Stimulated activated CD8-positive, alpha-beta memory T cell treated with anti-CD3 and anti-CD28 coated beads, Interleukin-2, amount 100 ng/mL, for 1 hour (primary cell): ENCODE measurements at places on chromosomes 5 and 9.

GRCh38 chr5:17252543-17252942 lies 35.1 kb downstream of the BASP1 start:
- DNase-seq = no peak

DNA sequence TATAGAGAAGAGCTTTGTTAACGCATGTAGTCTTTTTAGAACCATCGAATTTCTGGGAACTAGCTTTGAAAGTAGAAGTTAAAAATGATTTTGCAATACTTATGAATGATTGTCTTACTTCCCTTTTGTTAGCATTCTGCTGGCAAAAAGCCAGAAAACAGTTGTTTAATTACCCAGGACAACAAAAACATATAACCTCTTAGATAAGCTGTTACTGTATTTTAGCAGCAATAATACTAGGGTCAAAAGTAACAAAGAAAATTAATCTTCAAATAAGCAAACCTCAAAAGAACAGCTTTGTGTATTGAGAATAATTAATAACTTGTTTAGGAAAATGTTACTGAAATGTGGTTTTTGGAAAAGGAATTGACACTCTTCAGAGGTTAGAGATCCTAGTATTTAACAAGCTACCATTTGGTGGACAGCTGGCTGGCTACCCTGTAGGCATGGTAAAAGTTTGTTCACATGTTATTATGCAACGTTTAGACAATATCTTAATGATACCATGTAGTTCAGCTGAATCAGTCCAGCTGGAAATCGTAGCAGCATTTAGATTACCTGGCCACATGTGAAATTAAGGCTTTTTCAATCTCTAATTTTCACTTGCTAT lies 3.8 kb downstream of the FGF10 start:
- no peak for DNase-seq

DNA sequence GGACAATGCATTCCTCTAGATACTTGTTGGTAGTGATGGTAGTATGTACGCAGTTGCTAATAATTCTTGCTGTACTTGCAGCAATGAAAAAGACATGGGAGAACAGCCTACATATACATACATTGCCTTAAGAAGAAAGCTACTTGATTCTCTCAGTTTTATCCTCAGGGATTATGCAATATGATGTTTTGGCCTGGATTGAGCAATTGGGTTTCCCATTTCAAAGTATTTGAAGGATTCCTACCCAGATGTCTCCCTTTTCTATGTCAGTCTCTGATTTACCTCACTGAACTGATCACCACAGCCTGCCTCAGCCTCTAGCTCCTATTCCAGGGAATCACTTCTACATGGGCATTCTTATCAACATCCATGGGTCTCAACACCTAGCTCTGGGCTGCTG lies 210.1 kb upstream of the CDH10 start:
- no peak for DNase-seq

DNA sequence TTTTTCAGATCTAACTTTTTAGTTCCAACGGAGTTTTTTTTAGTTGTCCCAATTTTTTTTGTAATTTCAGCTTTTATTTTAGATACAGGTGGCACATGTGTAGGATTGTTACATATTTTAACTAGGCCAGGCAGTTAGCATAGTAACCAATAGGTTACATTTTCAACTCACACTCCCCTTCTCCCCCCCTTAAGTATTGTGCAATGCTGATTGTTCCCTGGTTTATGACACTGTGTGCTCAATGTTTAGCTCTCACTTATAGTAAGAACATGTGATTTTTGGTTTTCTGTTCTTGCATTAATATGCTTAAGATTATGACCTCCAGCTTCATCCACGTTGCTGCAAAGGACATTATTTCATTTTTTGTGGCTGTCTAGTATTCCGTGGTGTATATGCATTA lies 503.2 kb downstream of the CDH9 start:
- no peak for DNase-seq

DNA sequence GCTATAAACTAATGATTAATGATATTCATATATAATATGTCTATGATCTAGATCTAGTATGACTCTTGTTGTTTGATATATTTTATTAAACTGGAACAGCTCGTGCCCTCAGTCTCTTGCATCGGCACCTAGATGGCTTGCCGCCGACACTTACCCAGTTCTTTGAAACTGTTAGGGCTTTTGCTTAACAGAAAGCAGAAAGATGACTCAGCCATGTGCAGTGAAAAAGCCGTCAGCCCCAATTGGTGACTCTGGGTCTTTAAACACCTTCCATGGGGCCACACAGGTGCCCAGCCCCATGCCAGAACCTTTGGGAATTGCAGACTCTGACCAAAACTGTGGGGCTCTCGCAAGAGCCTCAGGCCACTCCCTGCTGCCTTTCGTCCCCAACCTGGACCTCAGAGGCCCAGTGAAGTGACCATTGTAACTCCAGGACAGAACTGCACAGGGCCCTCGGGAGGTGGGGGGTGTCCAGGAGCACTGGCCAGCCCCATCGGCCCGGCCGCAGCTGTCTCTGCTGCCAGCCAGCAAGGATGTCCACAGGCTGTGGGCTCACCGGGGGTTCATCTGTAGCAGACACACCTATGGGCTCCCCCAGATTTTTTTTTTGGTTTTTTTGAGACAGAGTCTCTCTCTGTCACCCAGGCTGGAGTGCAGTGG lies 7.8 kb downstream of the LCN10 start:
- DNase-seq = no peak

DNA sequence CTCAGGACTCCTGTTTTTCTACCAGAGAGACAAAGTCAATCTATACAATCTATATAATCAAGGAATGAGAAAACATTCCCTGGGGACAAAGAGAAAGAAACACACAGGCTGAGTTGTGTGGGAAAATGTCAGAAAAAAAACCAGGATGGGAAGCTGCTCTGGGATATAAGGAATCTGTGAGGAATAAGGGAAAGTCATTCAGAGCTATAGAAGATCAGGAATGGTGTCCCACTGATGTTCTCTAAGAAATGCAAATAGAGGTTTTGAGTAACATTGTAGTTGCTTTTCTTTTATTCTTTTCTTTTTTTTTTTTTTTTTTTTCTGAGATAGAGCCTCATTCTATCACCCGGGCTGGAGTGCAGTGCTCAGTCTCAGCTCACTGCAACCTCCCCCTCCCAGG lies 605.9 kb upstream of the KLF4 start:
- no peak for DNase-seq

- no peak for DNase-seq
Measured at GRCh38 chr5:83133797-83134196, 56.5 kb downstream of the XRCC4 start.

GRCh38 chr5:102249381-102249780 lies 46.7 kb downstream of the SLCO4C1 start:
- no peak for DNase-seq

- DNase-seq = no peak
Measured at GRCh38 chr5:122200865-122201264, 71.5 kb downstream of the ZNF474 start.

DNA sequence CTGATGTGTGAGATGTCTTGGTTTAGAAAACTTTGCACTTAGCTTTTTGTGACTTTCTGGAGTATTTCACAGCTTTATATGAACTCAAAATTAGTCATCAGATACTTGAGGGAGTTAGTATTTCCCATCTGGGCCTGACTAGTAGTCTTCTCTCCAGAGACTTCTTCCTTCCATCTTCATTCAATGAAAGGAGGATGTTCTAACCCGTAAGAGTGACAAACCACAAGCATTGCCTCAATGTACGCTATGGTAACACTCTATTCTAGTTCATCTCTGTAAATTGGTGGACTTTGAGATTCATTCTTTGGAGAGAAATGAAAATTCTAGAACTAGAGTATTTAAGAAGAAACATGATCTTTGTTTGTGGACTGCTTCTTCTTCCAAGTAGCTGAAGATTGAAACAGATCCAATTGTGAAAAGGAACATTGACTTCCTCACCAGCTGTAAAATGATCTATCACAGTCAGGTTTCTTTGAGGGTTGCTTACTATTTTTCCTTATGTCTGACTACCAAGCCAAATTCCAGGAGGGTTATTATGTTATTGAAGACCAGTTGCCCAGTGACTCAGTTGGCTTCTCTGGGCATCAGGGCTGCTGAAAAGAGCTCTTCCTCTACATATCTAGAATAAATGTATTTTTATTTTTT lies 157.6 kb downstream of the SLC12A2 start:
- DNase-seq = no peak

GRCh38 chr9:125521462-125522327 lies 185.3 kb downstream of the MAPKAP1 start:
- DNase-seq = no peak

GRCh38 chr5:123545506-123545905 lies 33.5 kb downstream of the CSNK1G3 start:
- DNase-seq = no peak

GRCh38 chr9:126097679-126098078 lies 228.9 kb upstream of the MVB12B start:
- DNase-seq = no peak

DNA sequence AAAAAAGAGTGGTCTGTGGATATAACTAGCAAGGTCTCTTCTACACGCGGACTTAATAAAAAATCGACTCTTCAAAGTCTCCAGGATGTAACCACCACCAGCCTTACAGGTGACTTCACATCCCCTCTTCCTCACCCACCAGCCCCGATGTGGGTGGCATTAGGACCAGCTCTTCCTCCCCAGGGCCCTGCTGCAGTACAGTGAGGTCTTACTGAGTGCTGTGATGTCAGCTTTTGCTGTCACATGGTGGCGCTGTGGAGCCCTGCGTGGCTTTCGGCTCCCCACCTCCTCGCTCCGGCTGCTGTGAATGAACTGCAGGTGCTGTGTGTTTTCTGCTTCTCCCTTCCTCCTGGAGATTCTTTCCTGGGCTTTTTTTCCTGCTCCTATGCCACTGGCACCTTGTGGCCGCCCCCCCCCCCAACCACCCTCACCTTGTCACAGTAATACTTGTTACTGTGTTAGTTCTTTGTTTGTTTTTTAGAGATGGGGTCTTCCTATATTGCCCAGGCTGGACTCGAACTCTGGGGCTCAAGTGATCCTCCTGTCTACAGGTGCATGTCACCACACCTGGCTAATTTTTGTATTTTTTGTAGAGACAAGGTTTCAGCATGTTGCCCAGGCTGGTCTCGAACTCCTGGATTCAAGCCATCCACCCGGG lies 15.8 kb upstream of the RAPGEF1 start:
- peak; percentile 74 for DNase-seq

DNA sequence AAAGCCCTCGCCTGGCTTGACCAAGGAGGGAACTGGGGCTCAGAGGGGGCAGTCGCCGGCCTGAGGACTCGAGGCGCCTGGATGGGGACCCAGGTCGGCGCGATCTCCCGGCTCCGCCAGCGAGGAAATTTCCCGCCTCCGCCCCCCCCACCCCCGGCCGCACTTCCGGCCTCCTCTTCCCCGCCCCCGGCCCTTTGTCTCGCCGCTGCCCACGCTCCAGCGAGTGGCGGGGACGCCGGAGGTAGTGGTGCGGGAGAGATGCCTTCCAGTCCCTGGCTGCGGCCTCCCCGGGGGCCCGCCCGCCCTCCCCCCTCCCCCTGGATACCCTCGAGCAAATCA lies 448 bp upstream of the GPRIN1 start:
- DNase-seq = no peak

DNA sequence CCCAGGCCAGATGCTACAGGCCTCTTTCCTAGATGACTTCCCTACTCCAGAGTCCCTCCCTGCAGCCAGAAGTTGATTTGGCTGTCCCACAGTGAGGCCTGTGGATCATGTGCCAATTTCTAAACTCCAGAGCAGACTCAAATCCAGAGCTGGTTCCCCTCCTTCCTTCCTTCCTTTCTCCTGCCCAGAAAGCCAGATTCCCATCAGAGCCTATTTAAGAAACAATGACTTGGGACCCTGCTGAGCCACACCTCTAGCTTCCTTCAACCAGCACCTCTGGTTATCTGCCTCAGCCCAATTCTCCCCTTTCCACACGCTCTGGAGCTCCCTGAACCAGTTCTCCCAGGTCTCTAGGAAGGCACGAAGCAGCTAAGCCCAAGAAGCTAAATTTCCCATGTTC lies 7.2 kb downstream of the FAM219A start:
- no peak for DNase-seq

- DNase-seq = no peak
Measured at GRCh38 chr9:76725885-76726284, 38.4 kb upstream of the PCA3 start.

- no peak for DNase-seq
Measured at GRCh38 chr9:36389590-36389989, 10.5 kb downstream of the RNF38 start.

GRCh38 chr5:151079838-151080612 lies 809 bp downstream of the TNIP1 start:
- DNase-seq = no peak

GRCh38 chr5:169694091-169694625 lies 57.1 kb downstream of the DOCK2 start:
- DNase-seq = no peak

DNA sequence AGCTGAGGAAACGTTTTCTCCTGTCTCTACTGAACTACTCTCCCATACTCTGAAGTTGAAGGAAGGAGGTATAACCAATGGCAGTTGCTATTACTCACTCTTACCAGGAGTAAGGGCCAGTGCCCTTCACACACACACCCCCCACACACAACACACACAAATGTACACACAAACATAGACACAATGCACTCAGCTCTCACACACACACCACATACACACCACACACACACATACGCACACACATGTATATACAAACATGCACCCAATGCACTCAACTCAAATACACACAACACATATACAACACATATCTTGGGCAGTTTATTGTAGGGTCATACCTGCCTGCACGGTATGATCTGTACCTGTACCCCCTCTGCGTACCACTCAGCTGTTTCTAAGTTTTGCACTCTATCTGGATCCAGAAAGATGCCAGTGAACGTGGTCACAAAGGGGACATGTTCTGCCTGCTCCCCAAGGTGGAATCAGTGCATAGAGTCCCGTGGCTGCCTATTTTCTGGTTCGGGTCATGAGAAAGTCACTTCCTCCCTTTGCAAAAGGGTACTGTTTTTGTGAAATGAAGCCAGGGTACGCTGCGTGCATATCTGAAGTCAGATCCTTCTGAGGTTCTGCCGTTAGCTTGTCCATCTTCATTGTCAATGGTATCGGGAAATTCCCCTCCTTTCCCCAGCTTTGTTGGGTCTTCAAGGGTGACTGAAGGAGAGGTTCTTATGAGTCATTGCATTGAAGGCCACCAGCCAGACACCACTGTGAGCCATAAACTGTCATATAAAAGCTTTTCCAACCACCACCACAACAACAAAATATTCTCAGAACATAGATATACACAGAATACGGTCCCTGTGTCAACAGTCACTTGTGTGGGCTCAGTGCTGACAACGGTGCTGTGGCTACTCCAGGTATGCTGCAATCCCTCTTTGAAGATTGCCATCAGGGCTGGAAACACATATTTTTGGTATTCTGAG lies 131.9 kb downstream of the UGCG start:
- DNase-seq = no peak

- DNase-seq = no peak
Measured at GRCh38 chr5:6568889-6569288, 64.0 kb downstream of the NSUN2 start.

- no peak for DNase-seq
Measured at GRCh38 chr9:114288193-114289091, 34.5 kb upstream of the ORM1 start.

DNA sequence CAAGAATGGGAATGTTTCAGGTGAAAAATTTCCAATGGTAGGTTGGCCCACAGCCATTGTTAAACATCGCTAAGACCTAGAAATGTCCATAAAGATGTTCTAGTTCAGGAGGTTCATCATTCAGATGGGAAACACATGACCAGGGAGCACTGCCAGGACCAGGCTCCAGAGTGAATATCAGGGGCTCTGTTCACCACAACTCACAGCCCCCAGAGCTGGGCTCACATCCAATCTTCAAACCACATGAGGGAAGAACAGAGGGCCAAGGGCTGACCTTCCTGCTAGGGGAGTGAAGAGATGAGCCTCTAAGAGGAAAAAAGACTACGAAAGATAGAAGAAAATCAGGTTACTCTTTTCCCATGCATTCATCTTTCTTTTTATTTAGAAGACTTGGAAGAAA lies 205.8 kb downstream of the SEMA5A start:
- DNase-seq = no peak

- no peak for DNase-seq
Measured at GRCh38 chr9:16985559-16986348, 115.3 kb upstream of the BNC2 start.
